Endothelial cell (in vitro differentiated cells): ENCODE measurements at places on chromosomes 2 and 18.

GRCh38 chr2:107543793-107544192 lies 282.9 kb upstream of the RGPD4 start:
- DNase-seq, result no peak

- peak; percentile 73 for DNase-seq
Measured at GRCh38 chr2:231672617-231673347, 35.5 kb upstream of the PTMA start.

- DNase-seq, result no peak
Measured at GRCh38 chr18:46322411-46322891, 218.3 kb downstream of the HAUS1 start.

DNA sequence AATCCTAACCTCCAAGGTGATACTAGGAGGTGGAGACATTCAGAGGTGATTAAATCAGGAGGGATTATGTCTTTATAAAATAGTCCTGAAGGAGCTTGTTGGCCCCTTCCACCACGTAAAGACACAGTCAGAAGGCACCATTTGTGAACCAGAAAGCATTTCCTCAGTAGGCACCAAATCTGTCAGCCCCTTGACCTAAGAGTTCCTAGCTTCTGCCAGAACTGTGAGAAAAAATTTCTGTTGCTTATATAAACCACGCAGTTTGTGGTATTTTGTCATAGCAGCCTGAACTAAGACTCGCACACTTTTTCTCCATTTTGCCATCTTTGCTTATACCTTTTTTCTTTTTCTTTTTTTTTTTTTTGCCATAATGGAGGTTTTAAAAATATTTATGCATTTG lies 18.6 kb upstream of the NARS1 start:
- DNase-seq, result no peak

GRCh38 chr2:23537991-23538390 lies 153.0 kb downstream of the KLHL29 start:
- DNase-seq, result no peak
